ENCODE measurements at places on chromosomes 11 and 22. TPM values are rescaled to one million over a fixed set of nuclear protein-coding genes. Genes with fewer than 3 reads are reported as not detected.

C11orf97 gene
- not detected for total RNA-seq

CSF2RB gene
- total RNA-seq = 0.67 TPM

CENPM gene
- total RNA-seq = 92.0 TPM

ZFPL1 gene
- 27.2 TPM for total RNA-seq

MB gene
- total RNA-seq = not detected

GPHA2 gene
- not detected for total RNA-seq

CHRNA10 gene
- 3.1 TPM for total RNA-seq

ROBO4 gene
- not detected for total RNA-seq

ISX gene
- total RNA-seq = not detected

OR51M1 gene
- not detected for total RNA-seq

OR8K5 gene
- total RNA-seq = not detected

DNA sequence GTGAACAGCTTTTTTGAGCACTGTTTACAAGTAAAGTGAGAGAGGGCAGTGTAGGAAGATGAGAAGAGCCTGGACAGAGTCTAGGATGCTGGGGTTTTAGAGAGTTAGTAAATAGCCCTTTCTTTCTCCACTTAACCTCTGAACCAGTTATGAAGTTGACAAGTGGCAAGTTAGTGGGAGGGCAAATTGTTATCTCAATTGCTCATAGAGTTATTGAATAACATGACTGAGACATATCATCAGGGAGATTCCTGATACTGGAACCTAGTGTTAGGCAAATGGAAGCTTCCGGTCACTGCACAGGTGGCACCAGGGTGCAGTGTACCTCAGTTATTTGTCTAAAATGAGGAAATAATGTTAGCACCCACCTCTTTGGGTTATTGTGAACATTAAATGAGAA, 57.8 kb upstream of the PTPN5 start:
- peaks cover 25% of the 10 kb centered on the region for H3K27me3 ChIP-seq
- no peak for DNase-seq
- H3K36me3 ChIP-seq = no peaks in the 10 kb centered on the region
- H3K4me3 ChIP-seq = no peak overlapping the region
- H3K4me1 ChIP-seq = no peaks in the 10 kb centered on the region

DNA sequence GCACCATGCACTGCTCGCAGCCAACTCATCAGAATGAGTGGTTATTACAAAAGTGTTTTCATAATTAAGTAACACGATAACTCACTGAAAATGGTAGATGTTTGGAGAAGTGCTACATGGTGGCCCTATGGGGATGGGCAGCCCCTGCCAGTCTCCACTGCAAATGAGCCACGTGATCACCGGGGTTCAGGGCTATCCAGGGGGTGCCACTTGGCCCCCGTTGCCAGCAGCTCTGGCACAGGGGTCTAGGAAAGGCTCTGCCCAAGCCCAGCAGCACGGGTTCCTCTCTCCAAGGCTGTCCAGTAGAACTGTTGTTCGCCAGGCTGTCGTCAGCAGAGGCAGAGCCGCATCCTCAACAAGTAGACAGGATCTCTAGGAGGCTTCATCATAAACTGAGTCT, 382.1 kb upstream of the B3GAT1 start:
- no peaks in the 10 kb centered on the region for H3K4me1 ChIP-seq
- DNase-seq = no peak
- no peak overlapping the region for H3K4me3 ChIP-seq
- H3K27me3 ChIP-seq = peaks cover 7% of the 10 kb centered on the region
- H3K36me3 ChIP-seq = no peaks in the 10 kb centered on the region
- H3K27ac ChIP-seq = no peak overlapping the region

DNA sequence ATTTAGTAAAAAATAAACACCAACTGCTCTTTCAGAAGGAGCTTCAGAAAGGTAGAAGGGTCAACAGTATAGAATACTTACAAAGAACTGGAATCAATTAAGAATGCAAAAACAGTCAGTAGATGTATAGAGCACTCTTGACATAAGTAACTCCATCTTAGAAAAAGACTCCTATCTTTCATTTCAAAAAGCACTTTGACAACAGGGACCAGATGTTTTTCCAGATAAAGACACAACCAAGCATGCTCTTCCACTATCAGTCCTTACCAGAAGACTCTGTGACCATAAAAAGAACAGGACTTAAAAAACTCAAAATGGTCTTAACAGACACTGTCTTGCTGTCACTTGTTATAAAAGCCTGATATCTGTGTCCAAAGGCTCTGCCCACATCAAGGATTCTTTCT, 5.2 kb downstream of the SLC25A17 start:
- no peak for DNase-seq
- H3K36me3 ChIP-seq = peaks cover 20% of the 10 kb centered on the region
- H3K27me3 ChIP-seq = no peaks in the 10 kb centered on the region
- H3K27ac ChIP-seq = no peak overlapping the region

GRCh38 chr11:87081358-87081757, 43.6 kb downstream of the TMEM135 start:
- H3K36me3 ChIP-seq = peaks cover 44% of the 10 kb centered on the region
- peak overlapping the region; percentile 75 for H3K4me3 ChIP-seq
- H3K27me3 ChIP-seq = no peaks in the 10 kb centered on the region
- peaks cover 28% of the 10 kb centered on the region for H3K4me1 ChIP-seq
- H3K27ac ChIP-seq = peak overlapping the region; percentile 89
- no peak for DNase-seq

- no peak for DNase-seq
- peaks cover 2% of the 10 kb centered on the region for H3K36me3 ChIP-seq
- peaks cover 44% of the 10 kb centered on the region for H3K27me3 ChIP-seq
- H3K4me1 ChIP-seq = no peaks in the 10 kb centered on the region
- no peak within 1 kb of the TSS for H3K4me3 ChIP-seq
- no peak within 1 kb of the TSS for H3K27ac ChIP-seq
Measured at GRCh38 chr11:101129203-101129943, at the start of gene PGR. PGR (minus strand) TSS chr11:101129813; CDS start chr11:101129070, 743 bp downstream.

DNA sequence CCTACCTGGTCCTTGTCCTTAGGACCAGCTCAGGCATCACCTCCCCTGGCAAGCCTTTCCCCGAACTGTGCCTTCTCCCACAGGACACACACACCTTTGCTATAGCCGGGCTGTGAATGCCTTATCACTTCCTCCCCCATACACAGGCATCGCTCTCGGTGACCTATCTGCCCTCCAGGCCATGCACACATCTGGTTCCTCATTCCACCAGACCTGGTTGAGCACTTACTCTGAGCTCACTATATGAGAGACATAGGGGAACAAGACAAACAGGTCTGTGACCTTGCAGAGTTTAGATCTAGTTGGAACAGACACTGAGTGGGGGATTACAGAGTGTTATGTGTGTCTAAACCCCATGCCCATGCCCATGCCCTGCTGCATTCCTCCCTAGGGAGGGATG, 3.1 kb upstream of the BCR start:
- DNase-seq = no peak
- peaks cover 14% of the 10 kb centered on the region for H3K36me3 ChIP-seq
- H3K4me1 ChIP-seq = peaks cover 39% of the 10 kb centered on the region
- H3K27ac ChIP-seq = no peak overlapping the region

GRCh38 chr11:27717377-27717776, 17.1 kb upstream of the BDNF start:
- DNase-seq = no peak
- H3K36me3 ChIP-seq = peaks cover 4% of the 10 kb centered on the region
- no peak overlapping the region for H3K27ac ChIP-seq
- H3K27me3 ChIP-seq = peaks cover 58% of the 10 kb centered on the region
- no peak overlapping the region for H3K4me3 ChIP-seq
- peaks cover 2% of the 10 kb centered on the region for H3K4me1 ChIP-seq

- no peaks in the 10 kb centered on the region for H3K36me3 ChIP-seq
- no peaks in the 10 kb centered on the region for H3K27me3 ChIP-seq
- no peak for DNase-seq
- no peak overlapping the region for H3K4me3 ChIP-seq
- H3K27ac ChIP-seq = no peak overlapping the region
Measured at GRCh38 chr11:20099527-20099926, 60.7 kb downstream of the DBX1 start.

- no peak for DNase-seq
- no peaks in the 10 kb centered on the region for H3K27me3 ChIP-seq
- no peaks in the 10 kb centered on the region for H3K36me3 ChIP-seq
- no peaks in the 10 kb centered on the region for H3K4me1 ChIP-seq
Measured at GRCh38 chr11:79461666-79462645, 21.1 kb upstream of the TENM4 start.

DNA sequence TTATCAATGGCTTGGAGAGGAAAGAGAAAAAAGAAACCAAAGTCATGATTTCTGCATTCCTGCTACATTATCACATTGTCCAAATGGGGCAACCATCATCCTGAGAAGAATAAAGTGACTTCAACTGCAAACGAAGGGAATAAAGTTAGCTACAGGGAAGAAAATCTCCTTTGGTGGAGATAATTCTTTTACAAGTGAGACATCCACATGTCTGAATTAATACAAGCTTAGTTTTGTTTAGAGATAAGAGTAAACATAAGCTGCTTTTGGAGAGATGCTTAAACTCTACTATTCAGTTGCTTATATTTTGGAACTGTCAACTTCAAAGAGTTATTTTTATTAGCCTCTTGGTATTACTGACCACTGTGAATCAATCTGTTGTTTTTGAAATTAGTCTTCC, at the start of gene OR52L1:
TSS of gene OR52L1 (minus strand) at position 101 of the 400 bp plus-strand sequence. CDS start at position 46, 55 bp downstream.
- H3K27ac ChIP-seq = no peak within 1 kb of the TSS
- H3K4me1 ChIP-seq = no peaks in the 10 kb centered on the region
- peaks cover 12% of the 10 kb centered on the region for H3K27me3 ChIP-seq
- H3K36me3 ChIP-seq = no peaks in the 10 kb centered on the region

GRCh38 chr22:20240447-20240764, 27.7 kb downstream of the RTN4R start:
- H3K27ac ChIP-seq = peak overlapping the region; percentile 38
- DNase-seq = no peak
- peaks cover 48% of the 10 kb centered on the region for H3K4me1 ChIP-seq
- no peak overlapping the region for H3K4me3 ChIP-seq

GRCh38 chr11:71336176-71336995, 84.0 kb upstream of the SHANK2 start:
- H3K27ac ChIP-seq = no peak overlapping the region
- no peaks in the 10 kb centered on the region for H3K4me1 ChIP-seq
- H3K27me3 ChIP-seq = no peaks in the 10 kb centered on the region
- H3K4me3 ChIP-seq = no peak overlapping the region

- peak overlapping the region; percentile 83 for H3K27ac ChIP-seq
- DNase-seq = peak; percentile 62
- peaks cover 55% of the 10 kb centered on the region for H3K4me1 ChIP-seq
Measured at GRCh38 chr22:39932918-39933649, 27.1 kb upstream of the TMA7B start.

- H3K4me1 ChIP-seq = no peaks in the 10 kb centered on the region
- no peak overlapping the region for H3K4me3 ChIP-seq
- H3K27ac ChIP-seq = no peak overlapping the region
Measured at GRCh38 chr11:44005063-44005701, 42.6 kb upstream of the ACCSL start.

GRCh38 chr11:116712428-116712827, 60.4 kb downstream of the BUD13 start:
- H3K4me3 ChIP-seq = no peak overlapping the region
- H3K4me1 ChIP-seq = no peaks in the 10 kb centered on the region
- no peaks in the 10 kb centered on the region for H3K36me3 ChIP-seq
- peaks cover 13% of the 10 kb centered on the region for H3K27me3 ChIP-seq
- DNase-seq = no peak

- no peak overlapping the region for H3K27ac ChIP-seq
- peaks cover 54% of the 10 kb centered on the region for H3K27me3 ChIP-seq
- H3K4me3 ChIP-seq = no peak overlapping the region
- H3K4me1 ChIP-seq = peaks cover 11% of the 10 kb centered on the region
- no peak for DNase-seq
Measured at GRCh38 chr11:86797133-86797532, 3.2 kb upstream of the PRSS23 start.

DNA sequence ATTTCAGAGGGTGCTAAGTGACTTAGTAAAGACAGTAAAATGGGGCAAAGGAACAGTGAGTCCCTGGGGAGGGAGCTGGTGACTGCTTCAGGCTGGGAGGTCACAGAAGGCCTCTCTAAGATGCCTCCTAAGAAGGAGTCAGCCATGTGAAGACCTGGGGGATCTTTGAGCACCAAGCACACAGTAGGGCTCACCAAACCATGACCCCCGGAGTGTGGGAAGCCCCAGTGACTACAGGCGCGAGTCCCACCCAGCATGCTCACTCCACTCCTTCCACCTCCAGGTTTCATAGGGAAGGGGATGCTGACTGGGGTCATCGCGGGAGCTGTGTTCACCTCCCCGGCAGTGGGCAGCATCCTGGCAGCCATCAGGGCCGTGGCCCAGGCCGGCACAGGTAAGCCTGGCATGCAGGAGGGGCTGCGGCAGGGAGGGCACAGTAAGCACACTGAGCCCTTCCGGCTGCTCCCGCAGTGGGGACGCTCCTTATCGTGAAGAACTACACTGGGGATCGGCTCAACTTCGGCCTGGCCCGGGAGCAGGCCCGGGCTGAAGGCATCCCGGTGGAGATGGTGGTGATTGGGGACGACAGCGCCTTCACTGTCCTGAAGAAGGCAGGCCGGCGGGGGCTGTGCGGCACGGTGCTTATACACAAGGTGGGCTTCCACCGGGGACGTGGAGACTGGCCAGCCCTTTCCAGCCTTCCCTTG, 5.9 kb downstream of the TKFC start:
- no peaks in the 10 kb centered on the region for H3K27me3 ChIP-seq
- no peak overlapping the region for H3K27ac ChIP-seq
- H3K36me3 ChIP-seq = no peaks in the 10 kb centered on the region
- peaks cover 31% of the 10 kb centered on the region for H3K4me1 ChIP-seq
- no peak for DNase-seq

- no peak overlapping the region for H3K4me3 ChIP-seq
- peaks cover 8% of the 10 kb centered on the region for H3K4me1 ChIP-seq
- peaks cover 41% of the 10 kb centered on the region for H3K27me3 ChIP-seq
- H3K36me3 ChIP-seq = no peaks in the 10 kb centered on the region
Measured at GRCh38 chr11:94400457-94400838, 771 bp downstream of the GPR83 start.

GRCh38 chr22:38927033-38927781, 30.2 kb upstream of the APOBEC3A start:
- H3K4me3 ChIP-seq = no peak overlapping the region
- peaks cover 41% of the 10 kb centered on the region for H3K27me3 ChIP-seq
- no peak overlapping the region for H3K27ac ChIP-seq
- no peak for DNase-seq

- no peak for DNase-seq
- H3K27ac ChIP-seq = no peak overlapping the region
- H3K4me1 ChIP-seq = peaks cover 4% of the 10 kb centered on the region
Measured at GRCh38 chr11:34267013-34267412, 90.8 kb downstream of the ABTB2 start.

Data from activated CD4-positive, alpha-beta T cell treated with anti-CD3 and anti-CD28 coated beads, Interleukin-2, amount 10 ng/mL, durations not matched to agents 7 days and 5 days (primary cell).